CD4-positive, alpha-beta T cell treated with Interleukin-17A for 4 hours (primary cell): ENCODE measurements at places on chromosomes 2 and 18.

- no peak for DNase-seq
Observed at GRCh38 chr2:71849607-71850305, 297.9 kb downstream of the CYP26B1 start.

- DNase-seq = no peak
Observed at GRCh38 chr2:200408428-200409316, 101.2 kb downstream of the KCTD18 start.

DNA sequence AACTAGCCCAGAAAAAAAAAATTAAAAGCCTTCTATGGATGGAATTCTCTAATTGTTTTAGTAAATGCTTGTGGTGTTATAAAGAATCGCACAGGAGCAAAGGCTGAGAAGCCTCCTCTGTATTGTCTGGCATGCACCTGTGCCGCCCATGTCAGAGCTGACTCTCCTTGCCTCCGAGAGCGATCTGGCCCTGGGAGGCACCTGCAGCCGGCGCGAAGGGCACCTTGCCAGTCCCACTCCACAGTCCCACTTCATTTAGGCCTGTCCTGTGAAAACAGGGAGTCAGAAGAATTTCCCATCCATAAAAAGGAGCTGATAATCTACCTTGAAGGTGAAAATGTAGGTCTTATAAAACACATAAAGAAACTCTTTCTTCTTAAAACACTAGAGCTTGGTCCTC lies 170.9 kb upstream of the PXDN start:
- no peak for DNase-seq

- no peak for DNase-seq
Observed at GRCh38 chr2:171405546-171405945, 28.2 kb downstream of the METTL8 start.

- DNase-seq = no peak
Observed at GRCh38 chr2:41413813-41414485, 633.9 kb upstream of the PKDCC start.

GRCh38 chr2:127217470-127218325 lies 2.4 kb downstream of the CYP27C1 start:
- DNase-seq = no peak

GRCh38 chr2:28374331-28374730 lies 18.3 kb upstream of the FOSL2 start:
- no peak for DNase-seq

- no peak for DNase-seq
Observed at GRCh38 chr2:96848264-96848663, 4.4 kb upstream of the ANKRD23 start.

DNA sequence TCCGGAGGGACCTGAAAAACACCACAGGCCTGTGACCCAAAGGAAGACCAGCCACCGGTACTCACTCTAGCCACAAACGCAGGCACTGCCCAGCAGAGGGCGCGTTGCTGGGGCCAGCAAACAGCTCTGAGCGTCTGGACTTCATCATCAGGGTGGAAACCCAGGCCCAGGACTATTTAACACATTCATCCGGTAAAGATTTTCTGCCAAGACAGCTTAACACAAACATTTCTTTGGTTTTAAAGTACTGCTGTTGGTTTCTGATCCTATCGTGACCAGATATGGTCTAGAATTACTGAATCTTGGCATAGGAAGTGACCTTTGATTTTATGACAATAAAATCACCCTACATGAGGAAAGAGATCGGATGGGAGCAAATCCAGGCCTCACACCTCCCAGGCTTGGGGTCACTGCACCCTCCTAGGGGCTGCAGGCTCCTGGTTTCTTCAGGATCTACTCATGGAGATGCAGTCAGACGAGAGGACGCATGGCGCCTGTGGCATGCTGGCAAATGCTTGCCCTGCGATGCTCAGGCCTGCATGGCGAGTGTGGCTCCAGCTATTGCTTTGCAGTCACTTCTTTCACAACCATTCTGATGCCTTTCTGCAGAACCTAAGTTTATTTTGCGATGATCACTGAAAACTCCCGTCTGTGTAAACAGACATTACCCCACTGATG lies 130.4 kb downstream of the COL4A4 start:
- DNase-seq = peak; percentile 9

- no peak for DNase-seq
Observed at GRCh38 chr2:204514439-204514838, 30.8 kb upstream of the PARD3B start.

DNA sequence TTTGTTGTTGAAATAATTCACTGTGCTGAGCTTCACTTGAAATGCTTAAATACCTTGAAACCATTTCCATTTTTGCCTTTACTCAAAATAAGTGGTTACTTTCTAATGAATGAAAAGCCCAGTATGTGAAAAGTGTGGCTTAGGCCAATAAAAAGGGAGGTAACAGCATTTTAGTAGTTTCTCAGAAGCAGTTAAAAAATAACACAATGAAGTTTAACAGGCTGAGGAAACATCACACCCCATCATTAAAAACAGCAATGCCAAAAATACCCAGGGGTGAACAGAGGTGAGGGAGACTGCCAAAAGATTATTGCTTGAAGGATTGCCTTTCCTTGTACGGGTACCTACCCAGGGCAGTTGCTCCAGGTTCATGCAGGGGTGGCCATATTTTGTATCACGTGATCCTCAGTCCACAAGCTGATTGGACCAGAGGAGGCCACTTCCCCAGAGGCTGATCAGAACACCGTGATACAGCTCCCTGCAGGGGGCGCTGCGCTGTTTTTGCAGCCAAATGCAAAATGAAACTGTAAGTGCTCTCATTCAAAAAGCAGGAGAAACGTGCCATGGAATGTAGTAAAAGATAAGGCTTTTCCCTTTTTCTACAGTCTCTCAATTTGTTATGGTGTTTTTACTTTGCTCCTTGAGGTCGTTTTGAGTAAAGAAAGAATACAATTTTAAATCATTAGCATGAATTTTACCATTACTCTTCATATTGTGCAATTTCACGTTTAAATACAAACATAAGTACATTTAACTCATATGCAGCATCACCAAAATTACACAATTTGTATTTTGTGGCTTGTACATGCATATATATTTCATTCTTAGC lies 70.2 kb upstream of the SH3BP4 start:
- no peak for DNase-seq

DNA sequence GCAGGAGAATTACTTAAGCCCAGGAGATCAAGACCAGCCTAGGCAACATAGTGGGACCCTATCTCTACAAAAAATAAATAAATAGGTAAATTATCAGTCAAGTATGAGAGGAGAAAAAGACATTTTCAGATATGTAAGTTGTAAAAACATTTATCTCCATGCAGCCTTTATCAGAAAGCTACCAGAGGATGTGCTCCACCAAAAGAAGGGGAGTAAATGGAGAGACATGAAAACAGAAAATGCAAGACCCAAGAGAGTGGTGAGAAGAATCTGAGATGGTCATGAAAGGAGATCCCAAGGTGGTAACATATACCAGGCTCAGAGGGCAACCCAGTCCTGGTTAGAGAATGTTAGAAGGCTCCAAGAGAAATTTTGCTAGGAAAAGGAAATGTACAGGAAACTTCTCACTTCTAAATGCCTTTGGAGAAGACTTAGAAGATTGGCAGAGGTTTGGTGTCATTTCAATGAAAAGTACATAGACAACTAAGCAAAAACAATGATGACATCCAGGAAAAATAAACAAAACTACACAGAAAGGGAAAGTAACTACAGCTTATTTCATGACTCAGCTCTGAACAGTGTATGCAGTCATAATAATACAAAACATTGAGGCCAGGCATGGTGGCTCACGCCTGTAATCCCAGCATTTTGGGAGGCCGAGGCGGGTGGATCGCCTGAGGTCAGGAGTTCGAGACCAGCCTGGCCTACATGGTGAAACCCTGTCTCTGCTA lies 19.5 kb downstream of the CIB4 start:
- DNase-seq = no peak
